ENCODE measurements at places on chromosomes 2 and 18. TPM values are rescaled to one million over a fixed set of nuclear protein-coding genes. Genes with fewer than 3 reads are reported as not detected.

Gene FSHR
- not detected for total RNA-seq

GRCh38 chr2:15588329-15588919 is 3.2 kb upstream of the DDX1 start:
- H3K4me1 ChIP-seq, result no peaks in the 10 kb centered on the region
- no peak overlapping the region for H3K4me3 ChIP-seq
- H3K36me3 ChIP-seq, result no peaks in the 10 kb centered on the region
- DNase-seq, result peak; percentile 54
- peaks cover 3% of the 10 kb centered on the region for H3K27me3 ChIP-seq

GRCh38 chr2:176156301-176156806 is 753 bp upstream of the HOXD3 start:
- no peaks in the 10 kb centered on the region for H3K4me1 ChIP-seq
- H3K27ac ChIP-seq, result no peak overlapping the region
- H3K36me3 ChIP-seq, result no peaks in the 10 kb centered on the region
- no peak overlapping the region for H3K4me3 ChIP-seq
- peaks cover 91% of the 10 kb centered on the region for H3K27me3 ChIP-seq
- no peak for DNase-seq

Gene PAX3
- total RNA-seq, result not detected

DNA sequence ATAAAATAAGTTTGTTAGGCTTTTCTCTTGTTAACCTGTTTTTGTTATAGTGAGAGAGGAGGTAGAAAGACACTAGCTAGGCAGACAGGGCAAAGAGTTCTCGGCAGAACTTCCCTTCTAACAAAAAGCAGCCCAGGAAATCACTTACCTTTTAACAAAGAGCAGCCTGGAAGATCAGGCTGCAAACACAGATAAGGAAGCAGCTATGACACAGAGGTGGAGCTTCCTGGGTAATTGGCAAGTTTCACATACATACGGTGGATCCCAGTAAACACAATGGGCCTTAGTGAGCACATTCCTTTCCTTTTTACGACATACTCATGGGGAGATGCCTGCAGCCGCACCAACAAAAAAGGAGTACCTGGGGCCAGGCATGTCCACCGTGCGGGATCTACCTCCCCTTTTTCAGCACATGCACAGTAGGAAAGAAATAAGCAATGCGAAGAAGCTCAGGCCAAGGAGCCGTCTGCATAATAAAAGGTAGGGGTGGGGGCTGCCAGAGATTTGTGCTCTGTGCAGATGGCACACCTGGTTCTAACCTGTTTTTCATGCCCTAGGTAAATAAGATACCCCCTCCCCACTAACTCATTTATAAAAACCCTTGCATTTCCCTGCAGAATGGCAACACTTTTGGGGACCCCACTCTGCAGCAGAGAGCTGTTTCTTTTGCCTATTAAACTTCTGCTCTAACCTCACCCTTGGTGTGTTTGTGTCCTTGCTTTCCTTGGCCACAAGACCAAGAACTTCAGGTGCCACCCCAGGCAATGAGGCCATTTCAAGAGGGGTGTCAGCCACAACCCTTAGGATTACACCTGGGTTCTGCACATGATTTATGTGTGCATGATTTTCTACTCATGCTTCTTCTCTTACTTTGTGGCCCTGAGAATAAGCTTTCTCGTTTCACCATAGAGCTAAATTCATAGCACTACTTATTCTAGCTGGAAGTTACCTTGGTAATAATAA is 26.5 kb downstream of the MDH1 start:
- peak; percentile 55 for DNase-seq
- peaks cover 2% of the 10 kb centered on the region for H3K4me1 ChIP-seq
- H3K36me3 ChIP-seq, result no peaks in the 10 kb centered on the region
